Esophagus muscularis mucosa (tissue), 4 donors: ENCODE measurements at places on chromosomes 5 and 9. TPM values are rescaled to one million over a fixed set of nuclear protein-coding genes. Genes with fewer than 3 reads are reported as not detected.
A peak's percentile ranks its signal among the peaks of the same experiment; 100 is the strongest.

- DNase-seq: no peak
These were observed 12.0 kb upstream of the SLC34A1 start for GRCh38 chr5:177372034-177372896.

DNA sequence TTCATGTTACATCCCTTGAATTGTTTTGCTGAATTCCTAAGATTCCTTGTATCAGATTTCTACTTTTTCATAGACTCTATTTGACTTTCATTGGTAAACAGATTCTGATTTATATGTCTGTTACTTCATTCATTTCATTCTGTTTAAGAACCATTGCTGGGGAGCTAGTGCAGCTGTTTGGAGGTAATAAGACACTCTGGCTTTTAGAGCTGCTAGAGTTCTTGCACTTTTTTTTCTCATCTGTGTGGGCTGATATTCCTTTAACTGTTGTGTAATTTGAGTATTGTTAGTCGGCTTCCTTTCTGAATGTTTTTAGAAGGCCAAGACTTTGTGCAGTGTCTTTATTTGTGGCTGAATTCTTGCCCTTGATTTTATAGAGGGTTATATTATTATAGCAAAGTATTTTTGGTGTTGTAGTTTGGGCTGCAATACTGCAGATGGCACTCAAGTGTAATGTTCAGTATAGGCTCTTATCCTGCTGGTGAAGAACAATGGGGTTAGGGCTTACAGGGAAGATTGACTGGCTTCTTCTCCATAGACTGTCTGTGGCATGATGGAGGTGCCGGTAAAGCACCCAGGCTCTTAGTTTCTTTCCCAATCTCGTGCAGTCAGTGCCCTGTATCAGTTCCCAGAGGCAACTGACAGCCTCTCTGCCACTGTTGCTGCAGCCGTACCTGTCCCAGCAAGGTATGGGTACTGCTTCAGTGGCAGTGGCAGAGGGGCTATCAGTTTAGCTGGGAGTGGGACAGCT, 162.2 kb downstream of the OXCT1 start:
- no peak for DNase-seq

- no peak for DNase-seq
These were observed 95.3 kb downstream of the XRCC4 start for GRCh38 chr5:83172655-83173054.

- DNase-seq: no peak
These were observed 15.8 kb downstream of the ERCC8 start for GRCh38 chr5:60929024-60929423.

DNA sequence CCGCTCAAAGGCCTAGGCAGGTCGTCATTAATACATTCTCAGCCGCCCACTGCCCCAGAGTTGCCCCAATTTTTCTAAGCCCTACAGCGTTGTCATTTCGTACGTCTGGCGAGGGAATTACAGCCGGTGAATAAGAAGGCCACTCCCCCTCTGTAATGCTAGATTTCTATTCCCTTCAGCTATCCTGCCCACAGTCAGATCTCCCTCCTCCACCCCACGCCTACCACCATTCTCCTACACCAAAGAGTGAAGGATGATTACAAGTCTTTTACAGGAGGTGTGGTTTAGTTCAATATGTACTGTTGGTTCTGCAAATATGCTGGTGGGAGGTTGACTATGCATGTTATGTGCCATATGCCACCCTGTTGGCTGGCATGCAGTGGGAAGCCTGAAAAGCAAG, 83.7 kb upstream of the SMIM15 start:
- no peak for DNase-seq

DNA sequence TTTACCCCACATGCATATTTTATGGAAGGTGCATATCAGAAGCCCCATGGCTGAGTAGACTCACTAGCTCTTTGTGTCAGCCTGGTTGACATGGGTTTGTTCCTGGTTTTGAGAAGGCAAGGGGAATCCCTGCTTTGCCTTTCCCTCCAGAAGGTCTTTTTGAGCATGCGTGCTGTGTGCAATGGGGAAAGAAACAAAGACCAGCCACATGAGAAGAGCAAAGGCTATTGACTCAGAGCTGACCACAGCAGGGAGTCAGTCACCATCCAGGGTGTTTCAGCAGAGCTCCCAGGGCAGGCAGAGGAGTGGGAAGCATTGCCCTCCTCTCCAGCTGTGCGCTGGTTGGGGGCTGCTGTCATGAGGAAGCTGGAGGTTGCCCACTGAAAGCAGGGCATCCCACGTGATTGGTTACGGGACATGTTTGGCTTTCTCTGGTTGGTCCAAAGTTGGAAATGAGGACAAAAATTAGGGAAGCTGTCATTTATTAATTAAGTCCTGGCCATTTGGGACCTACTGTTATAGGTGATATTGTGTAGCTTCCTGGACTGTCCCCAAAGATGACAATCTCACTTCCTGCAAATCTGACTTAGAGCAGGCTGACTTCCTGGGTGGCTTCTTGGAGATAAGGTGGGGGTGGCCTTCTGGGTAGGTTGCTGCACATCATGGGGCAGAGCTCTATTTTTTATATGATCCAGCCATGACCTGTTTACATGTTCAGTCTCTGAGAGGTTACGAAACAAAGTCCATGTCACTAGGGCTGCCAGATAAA, 48.9 kb upstream of the TDRD7 start:
- DNase-seq: no peak

PPP3R2 gene
- not detected for total RNA-seq

- no peak for DNase-seq
These were observed 66.3 kb upstream of the TNFAIP8 start for GRCh38 chr5:119289438-119290044.

PLPP7 gene
- total RNA-seq: 13.3 TPM

DNA sequence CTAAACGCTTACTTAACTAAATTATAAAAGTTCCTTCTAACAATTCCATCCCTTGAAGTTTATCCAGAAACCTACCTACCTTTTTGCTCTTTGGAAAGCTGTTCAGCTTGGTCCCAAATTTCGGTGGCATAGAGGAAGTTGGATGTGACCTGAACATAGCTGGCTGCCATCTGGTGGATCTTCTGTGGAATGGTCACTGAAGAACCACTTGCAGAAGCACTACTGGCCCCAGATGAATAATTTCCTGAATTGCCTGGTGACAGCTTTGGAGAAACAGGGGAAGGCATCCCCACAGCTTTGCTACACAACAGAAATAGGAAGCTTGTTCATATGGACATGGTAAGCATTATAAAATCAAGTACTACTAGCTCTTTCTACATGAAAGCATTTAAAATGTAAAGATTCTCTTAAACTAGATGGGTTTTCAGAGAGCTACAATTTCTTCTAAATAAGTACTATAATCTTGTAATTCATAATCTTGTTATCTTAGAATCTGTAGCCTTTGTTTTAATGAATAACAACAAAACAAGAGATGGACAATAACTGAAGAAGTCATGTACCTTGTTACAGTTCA, 9.9 kb downstream of the LEAP2 start:
- no peak for DNase-seq

- DNase-seq: no peak
These were observed 2381.7 kb downstream of the MAT2B start for GRCh38 chr5:165887147-165887546.

CDX1 gene
- not detected for total RNA-seq

OGN gene
- total RNA-seq: 23.3 TPM

DNA sequence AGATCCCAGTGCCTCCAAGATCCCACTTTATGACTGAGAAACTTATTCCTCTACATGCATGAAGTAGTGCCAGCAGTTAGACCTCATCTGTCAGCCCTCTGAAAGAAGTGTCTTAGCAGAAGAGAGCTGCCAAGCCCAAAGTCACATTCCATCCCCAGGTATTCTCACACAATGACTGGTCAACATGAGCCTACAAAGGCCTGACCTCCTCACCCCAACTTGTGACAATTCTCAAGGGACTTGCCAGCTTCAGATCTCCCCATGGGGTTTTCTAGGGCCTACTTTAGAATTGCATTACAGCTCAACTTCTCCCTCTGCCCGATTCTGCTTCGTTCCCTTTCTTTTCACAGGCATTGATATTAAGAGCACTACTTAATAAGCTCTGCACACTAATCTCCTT, 393.8 kb upstream of the SLC30A5 start:
- peak; percentile 85 for DNase-seq

DNA sequence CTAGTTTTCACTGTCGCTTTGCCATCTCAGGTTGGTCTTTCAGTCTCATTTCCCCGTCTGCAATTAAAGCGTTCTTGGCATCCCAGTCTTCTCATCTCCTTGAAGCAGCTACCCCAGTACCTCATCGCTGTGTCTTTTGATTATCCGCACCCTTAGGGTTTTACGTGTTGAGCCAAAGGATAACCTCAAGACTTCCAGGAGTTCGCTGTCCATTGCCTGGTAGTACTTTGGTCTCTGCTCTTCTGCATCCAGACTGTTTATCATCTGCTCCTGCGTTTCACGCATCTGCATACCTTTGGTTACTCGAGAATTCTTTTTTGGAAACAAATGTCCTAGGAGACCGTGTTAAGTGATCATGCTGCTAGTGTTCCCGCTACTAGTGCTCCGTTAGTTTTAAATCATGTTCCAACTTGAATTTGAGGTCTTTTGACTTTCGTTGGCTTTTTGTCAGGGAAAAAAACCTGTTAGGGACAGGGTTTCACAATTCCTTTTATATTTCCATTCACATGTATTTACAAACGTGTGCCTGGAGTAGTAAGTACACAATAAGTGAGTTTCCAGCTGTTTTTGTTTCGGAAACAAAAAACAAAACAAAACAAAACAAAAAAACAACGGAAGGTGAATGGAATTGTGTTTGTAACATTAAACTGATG, 888 bp downstream of the RABGAP1 start:
- no peak for DNase-seq

DNA sequence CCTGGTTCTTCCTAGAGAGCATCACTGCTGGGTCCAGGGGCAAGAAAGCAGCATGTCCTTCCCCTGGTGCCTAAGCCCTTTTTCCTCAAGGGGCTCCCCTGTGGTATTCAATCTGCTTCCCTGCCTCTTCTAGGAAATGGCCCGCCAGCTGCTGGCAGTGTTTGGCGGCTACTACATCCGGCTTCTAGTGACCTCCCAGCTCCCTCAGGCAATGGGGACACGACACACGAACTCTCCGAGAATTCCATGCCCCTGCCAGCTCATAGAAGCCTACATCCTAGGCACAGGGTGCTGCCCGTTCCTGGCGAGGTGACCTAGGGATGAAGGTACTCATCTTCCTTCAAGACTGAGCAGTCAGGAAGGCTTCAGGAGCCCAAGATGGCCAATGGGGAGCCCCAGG, 14.6 kb downstream of the TEX53 start:
- DNase-seq: no peak

SLC6A7 gene
- total RNA-seq: not detected

ANKDD1B gene
- 0.33 TPM for total RNA-seq

EMB gene
- 18.9 TPM for total RNA-seq

OR2K2 gene
- not detected for total RNA-seq

PDE6A gene
- not detected for total RNA-seq

CD74 gene
- total RNA-seq: 270 TPM
